ENCODE measurements at places on chromosomes 12 and 14.

DNA sequence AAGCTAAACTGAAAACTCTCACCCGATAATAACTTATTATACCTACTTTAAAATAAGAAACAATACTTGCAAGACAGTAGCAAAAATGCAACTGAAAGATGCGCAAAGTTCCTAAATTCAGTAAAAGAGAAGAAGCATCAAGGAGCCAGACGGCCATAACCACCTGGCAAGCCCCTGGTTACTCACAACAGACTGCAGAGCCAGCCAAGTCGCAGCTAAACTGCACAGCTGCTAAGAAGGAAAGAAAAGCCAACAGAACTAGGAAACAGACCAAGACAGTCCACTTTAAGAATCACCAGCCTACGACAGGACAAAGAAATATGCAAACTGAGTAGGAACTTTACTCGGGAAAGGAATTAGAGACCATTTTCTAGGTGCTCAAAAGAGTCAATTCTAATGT lies 127.9 kb downstream of the TMTC1 start:
- no peak for DNase-seq

- DNase-seq, result no peak
Observed at GRCh38 chr14:51118993-51119392, 24.1 kb upstream of the TRIM9 start.

GRCh38 chr14:77474479-77475177 lies 16.7 kb downstream of the AHSA1 start:
- DNase-seq, result no peak

DNA sequence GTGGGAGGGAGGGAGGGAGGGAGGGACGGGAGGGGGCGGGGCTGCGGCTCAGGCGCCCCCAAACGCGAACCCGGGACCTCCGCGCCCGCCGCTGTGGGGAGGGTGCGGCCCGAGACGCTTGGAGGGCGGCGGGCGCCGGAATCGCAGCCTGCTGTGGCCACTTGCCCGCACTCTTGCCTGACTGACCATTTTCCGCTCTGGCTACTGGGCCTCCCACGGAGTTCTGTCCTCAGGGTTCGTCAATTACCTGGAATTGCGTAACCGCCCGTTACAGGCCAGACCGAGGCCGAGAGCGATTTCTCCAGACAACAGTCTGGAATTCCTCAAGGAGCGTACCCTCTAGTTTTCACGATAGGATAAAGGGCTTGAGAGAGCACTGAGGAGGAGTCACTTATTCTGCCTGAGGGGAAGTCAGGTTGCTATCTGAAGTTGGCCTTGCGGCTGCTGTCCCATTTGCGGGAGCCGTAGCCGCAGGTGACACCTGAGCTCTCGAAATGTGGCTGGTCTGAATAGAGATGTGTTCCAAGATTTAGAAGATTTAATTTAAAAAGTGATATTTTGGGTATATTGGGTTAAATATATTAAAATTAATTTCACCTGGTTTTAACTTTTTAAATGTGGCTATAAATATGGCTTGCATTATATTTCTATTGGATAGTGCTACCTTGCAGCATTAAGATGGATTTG lies 446 bp upstream of the ZNF641 start:
- DNase-seq, result peak; percentile 18

DNA sequence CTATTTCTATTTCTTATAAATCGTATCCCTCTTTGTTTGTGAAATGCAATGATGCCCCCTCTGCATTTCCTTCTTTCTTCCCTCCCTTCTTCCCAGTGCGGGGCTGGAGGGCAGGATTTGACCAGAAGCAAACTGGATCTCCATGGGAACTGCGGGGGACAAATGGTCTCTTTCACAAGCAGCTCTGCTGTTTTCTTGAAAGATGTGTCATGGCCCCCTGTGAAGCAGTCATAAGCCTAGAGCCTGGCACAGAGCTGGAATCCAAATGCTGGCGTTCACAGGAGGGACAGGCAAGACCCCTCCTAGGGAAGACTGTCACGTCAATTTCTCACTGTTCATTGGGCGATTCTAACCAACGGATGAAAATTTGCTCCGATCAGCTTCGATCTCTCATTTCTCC lies 203.5 kb upstream of the NOS1 start:
- no peak for DNase-seq

DNA sequence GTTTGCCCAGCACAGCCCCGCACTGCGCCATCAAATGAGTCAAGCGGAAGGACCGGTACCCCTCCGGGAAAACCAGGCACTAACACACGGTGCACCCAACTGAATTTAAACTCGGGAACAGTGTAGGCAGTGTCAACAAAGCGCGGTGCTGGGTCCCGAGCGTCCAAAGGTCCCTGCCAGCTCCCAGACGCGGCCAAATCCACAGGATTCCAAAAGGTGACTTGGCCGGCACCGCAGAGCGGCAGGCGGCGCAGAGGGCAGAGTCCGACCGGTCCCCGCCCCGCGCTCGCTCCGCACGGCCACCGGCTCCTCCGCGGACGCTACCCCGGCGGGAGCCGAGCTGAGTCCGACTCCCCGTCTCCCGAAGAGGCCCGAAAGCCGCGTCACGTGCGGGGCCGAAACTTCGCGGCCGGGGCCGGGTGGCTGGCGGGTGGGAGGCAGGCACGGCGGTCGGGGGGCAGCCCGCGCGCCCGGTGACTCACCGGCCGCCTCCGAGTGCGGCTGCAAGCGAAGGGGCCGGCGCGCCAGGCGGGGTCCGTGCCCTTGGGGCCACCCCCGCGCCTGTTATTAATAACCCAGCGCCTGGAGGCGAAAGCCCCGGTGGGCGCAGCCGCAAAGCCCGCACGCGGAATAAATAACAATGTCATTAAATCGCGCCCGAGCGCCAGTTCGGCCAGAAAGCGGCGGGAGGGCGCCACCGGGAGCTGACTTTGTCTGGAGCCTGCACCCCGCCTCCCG lies 863 bp downstream of the DENND5B start:
- no peak for DNase-seq

GRCh38 chr14:65414961-65415589 lies 2.5 kb downstream of the FUT8 start:
- DNase-seq, result no peak

GRCh38 chr12:1322821-1323220 lies 271.6 kb downstream of the FBXL14 start:
- DNase-seq, result no peak

GRCh38 chr14:99596071-99596627 lies 7.9 kb downstream of the CCDC85C start:
- no peak for DNase-seq
